ENCODE measurements at places on chromosomes 3 and 15. TPM values are rescaled to one million over a fixed set of nuclear protein-coding genes. Genes with fewer than 3 reads are reported as not detected.

SCN11A gene
- not detected for total RNA-seq

ERICH6 gene
- not detected for total RNA-seq

DUOXA2 gene
- total RNA-seq = not detected

KIF15 gene
- total RNA-seq = 5.8 TPM

ANKRD63 gene
- total RNA-seq = not detected
